ENCODE measurements at places on chromosomes 1 and 21.

DNA sequence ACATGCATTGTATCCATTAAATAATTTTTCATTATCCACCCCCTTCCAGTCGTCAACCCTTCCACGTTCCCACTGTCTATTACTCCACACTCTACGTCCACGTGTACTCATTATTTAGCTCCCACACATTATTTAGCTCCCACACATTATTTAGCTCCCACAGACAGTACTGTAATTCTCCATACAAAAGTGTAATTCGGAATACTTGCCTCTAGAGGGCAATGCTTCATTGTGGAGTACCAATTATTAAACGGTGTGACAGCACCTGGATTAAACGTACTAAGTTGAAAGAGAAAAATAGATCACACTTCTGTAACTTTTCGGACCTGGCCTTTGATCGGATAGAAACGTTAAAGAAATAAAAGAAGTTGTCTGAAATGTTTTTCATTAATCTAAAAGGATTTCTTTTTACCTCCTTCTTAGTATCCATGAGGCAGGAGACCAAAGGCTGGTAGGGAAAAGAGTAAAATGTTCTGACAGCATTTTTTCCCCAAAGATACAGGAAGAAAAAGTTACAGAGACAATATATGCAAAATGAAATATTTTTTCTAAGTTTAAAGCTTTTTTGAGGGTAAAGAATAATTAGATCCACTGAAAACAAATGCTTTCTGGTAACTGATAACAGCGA is 99.2 kb downstream of the LHX8 start:
- no peak for DNase-seq

DNA sequence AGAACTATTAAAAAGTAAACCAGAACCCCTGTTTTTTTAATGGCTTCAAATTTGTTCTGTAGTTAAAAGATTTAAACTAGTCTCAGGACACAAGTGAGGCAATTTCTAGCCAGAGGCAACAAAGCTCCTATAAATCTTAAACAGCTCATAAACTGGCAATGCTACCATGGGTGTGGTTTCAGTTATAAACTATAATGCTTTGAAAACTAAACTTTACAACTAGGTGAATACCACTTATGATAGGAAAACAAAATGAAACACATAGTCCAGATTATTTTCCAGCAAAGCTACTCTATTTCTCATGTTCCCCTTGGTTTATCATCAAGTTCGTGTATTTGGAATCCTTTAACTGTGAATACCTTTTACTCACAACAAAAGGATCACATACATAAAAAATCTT is 282.5 kb downstream of the VAV3 start:
- peak; percentile 75 for DNase-seq

- DNase-seq = no peak
Measured at GRCh38 chr1:230650300-230650699, 8.0 kb downstream of the COG2 start.

DNA sequence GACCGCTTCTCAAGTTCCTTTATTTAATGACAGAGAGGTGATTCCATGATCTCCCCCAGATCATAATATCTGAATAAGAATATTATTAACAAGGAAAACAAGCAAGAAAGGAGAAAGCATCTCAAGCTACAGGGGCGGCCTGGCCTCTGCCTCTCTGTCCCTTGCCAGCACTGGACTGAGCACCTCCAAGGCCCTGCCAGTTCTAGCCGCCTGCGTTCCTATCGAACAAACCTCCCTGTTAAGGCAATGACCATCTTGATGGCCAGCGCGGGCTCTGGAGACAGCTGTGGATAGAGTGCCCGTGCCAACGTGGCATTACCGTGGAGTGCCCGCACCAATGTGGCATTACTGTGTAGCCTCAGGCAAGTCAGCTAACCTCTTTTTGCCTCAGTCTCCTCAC is 84.8 kb downstream of the NPHP4 start:
- DNase-seq = no peak

DNA sequence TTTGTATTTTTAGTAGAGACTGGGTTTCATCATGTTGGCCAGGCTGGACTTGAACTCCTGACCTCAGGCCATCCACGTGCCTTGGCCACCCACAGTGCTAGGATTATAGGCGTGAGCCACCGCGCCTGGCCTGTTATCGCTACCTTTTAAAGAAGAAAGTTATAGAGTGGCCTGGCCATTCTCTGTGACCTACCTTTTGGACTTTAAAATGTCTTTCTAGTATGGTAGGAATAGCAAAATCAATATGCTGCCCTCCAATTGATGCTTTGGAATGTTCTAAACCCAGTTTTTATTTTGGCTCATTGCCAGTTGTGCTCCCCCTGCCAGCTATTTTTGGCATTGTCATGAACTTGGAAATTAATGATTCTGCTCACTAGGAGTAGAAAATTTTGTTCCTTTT is 19.9 kb downstream of the HIPK1 start:
- no peak for DNase-seq

- DNase-seq = no peak
Measured at GRCh38 chr1:47751996-47752451, 245.2 kb downstream of the TRABD2B start.

DNA sequence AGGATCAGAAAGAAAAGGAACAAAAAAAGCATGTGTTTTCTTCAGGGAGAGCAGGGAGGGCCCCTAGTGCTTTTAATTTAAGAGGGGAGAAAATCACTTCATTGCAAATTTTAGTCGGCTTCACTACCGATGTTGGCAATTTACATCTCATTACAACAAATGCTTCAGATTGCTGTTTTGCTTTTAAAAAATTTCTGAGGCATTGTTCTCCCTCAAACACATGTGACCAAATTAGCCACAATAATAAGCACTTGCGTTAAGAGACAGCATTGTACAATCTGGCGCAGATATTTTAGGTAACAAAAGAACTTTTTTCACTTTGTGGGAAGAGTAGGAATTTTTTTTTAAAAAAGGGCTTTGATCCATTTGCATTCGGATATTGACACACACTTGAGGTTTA is 29.8 kb downstream of the BEND5 start:
- DNase-seq = no peak

DNA sequence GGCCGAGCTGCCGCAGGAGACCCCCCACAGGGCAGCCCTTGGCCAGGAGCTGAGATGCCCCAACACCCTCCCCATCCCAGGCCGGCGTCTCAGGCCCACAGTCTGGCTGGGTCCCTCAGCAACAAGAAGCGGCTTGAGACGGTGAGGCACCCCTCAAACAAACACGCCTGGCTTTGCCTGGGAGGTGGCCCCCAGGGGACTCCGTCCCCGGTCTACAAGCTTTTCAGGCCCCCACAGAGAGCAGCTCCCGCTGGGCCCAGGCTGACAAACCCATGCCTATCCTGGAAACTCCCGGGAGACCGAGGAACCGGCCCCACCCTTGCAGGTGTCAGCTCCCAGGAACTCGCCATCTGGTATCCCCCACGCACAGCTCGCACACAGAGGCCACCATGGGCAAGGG is 67.0 kb downstream of the ARHGEF16 start:
- no peak for DNase-seq

DNA sequence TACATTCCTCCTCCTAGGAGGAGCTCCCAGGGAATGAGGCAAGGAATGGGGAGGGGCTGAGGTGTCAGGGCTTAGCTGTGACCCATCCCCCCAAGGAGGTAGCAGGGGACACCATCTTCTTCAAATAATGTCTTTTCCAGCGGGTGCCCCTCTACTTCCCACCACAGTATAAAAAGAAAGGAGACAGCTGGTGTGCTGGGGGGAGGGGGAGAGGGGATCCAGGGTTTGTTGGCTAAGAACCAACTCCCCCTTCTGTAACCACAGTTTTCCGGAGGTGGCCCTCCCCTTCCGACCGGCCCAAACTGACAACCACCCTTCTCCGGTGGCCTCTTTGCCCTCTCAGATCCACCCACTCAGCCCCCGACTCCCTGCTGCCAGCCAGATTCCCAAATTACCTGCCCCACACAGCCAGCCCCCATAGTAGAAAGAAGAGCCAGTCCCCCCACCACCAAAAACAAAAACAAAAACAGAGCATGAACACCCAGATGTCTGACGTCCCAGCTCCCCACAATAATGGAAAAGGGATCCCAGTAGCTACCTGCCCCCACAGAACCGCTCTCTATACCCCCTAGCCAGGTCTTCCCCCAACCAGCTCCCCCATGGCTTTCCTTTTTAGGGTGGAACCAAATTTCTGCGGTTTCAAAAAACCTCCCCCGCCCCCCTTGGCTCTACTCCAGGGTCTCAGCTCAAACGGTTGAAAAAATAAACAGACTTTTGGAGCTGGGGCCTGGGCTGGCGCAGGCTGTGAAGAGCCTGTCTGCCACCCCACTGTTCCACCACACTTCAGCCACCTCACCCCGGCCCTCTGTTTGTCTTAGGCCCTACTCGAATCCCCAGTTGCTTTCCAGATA is 2.1 kb downstream of the ARHGEF2 start:
- DNase-seq = no peak

- DNase-seq = peak; percentile 87
Measured at GRCh38 chr1:117181630-117182041, 29.1 kb downstream of the VTCN1 start.

DNA sequence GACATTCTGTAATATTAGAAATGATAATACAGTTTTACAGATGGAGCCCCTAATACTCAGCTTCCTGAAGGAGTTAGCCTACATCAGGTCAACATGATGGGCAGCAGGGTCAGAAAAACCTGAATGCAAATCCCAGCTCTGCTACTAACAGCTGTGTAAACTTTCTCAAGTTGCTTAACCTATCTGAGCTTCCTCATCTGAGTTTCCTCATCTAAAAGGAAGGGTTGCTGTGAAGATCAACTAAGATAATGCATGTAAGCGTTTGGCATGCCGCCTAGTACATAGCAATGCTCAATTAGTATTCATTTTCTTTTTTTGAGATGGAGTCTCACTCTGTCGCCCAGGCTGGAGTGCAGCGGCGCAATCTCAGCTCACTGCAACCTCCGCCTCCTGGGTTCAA is 18.4 kb upstream of the DESI2 start:
- no peak for DNase-seq

DNA sequence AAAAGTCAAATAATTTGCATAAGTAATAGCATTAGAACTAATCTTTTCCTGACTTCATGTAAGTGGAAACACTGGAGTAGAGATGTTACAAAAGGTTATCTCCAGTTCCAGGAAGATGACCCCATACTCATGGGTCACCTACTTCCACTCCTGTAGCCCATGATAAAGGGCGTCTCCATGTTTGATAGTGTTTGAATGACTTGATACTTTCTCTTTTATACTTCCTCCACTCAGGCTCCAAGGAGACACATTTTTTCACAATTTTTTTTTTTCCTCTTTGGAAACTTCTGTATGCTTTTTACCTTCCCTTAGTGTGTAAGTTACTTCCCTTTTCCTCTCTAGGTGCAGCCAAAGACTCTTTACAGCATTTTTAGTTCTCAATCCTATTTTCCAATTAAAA is 382.1 kb upstream of the B3GALT2 start:
- DNase-seq = no peak

DNA sequence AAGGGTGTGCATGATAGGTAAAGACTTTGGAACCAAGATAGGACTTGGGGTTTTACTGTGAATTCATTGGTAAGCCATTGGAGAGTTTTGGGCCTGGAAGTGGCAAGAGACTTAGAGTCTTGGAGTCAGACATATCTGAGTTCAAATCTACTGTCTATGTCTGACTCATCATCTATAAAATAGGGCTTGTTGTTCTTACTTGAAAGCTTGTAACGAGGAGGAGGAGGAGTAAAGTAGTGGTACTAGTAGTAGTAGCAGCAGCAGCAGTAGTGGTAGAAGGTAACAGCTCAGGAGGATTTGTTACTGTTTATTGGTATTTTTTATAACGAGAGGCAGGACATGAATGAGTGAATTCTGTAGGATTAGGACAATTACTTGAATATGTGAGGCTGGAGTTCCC is 62.7 kb downstream of the CACHD1 start:
- no peak for DNase-seq

- no peak for DNase-seq
Measured at GRCh38 chr1:180964595-180964994, 51.9 kb downstream of the KIAA1614 start.

- DNase-seq = no peak
Measured at GRCh38 chr21:15676935-15677334, 52.8 kb upstream of the USP25 start.

GRCh38 chr1:24694380-24694843 is 50.8 kb upstream of the CLIC4 start:
- no peak for DNase-seq

DNA sequence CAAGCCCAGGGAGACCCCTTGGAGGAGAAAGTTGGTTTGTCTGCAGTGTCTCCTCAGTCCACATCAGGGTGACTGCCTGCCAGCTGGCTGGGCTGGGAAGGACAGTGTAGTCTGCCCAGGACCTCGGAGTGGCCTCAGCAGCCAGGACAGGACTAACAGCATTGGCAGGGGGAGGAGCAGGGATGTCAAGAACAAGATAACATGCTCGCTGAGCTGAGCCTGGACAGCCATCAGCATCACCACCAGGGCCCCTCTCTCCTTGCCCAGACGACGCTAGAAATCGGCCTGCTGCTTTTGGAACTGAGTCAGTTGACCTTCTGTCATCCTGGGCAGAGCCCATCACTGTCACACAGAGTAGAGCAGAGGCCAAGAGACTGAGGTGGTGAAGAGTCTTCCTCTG is 83.6 kb upstream of the CNTN2 start:
- no peak for DNase-seq

- DNase-seq = peak; percentile 40
Measured at GRCh38 chr1:40339420-40340323, 22.6 kb upstream of the COL9A2 start.

- peak; percentile 99 for DNase-seq
Measured at GRCh38 chr1:175197531-175197930, 5.0 kb upstream of the KIAA0040 start.

- DNase-seq = no peak
Measured at GRCh38 chr1:231636157-231636556, 9.6 kb downstream of the DISC1 start.

DNA sequence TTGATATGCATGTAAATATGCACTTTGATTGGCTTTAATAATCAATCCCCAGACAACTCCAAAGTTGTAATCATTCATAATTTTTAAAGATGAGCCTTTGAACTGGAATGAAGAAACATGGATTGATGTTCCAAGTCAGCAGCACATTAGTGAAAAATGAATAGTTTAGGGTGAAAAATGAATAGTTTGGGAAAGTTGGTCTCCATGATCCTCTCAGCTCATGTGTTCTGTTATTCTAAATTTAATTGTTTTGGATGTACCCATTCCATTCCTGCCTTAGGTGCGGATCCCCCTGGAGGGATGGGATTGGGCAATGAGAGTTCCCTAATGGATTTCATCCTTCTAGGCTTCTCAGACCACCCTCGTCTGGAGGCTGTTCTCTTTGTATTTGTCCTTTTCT is at the start of gene OR2G3:
Gene OR2G3 (plus strand): TSS at position 301 of the 400 bp plus-strand sequence. CDS start 0 bp downstream, at position 301.
- no peak for DNase-seq

DNA sequence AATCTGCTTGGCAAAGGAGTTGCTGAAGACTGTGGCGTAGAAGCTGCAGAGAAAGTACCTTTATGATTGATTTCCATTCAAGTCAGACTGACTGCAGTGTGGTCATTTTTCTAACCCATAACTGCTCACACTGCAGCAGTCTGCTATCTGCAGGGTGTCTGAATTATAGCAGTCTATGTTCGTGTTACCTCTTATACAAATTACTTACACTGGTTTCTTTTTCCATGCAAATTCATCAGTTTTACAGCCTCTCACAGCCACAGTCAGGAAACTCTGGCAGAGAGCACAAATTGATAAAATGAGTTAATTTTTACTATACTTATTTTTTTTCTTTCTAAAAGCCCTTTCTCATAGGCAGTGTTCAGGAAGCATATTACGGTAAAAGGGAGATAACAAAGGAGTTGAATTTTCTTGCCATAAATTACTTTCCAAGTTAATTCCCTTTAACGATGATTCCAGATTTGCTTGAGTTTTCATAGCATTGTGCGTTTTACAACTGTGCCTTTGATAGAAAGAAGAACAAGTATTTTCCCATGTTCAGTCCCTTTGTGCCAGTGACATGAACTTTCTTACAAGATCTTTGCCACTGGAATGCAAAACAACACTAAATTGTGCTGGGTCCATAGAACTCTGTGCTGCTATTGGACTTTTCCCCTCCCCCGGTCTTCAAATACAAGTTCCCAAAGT is 261.5 kb downstream of the NFIA start:
- DNase-seq = no peak

Data from PC-9 (cell line).